CD4-positive, alpha-beta T cell treated with Interleukin-2 at 100 ng/mL for 4 hours (primary cell): ENCODE measurements at places on chromosomes 1 and 21.

DNA sequence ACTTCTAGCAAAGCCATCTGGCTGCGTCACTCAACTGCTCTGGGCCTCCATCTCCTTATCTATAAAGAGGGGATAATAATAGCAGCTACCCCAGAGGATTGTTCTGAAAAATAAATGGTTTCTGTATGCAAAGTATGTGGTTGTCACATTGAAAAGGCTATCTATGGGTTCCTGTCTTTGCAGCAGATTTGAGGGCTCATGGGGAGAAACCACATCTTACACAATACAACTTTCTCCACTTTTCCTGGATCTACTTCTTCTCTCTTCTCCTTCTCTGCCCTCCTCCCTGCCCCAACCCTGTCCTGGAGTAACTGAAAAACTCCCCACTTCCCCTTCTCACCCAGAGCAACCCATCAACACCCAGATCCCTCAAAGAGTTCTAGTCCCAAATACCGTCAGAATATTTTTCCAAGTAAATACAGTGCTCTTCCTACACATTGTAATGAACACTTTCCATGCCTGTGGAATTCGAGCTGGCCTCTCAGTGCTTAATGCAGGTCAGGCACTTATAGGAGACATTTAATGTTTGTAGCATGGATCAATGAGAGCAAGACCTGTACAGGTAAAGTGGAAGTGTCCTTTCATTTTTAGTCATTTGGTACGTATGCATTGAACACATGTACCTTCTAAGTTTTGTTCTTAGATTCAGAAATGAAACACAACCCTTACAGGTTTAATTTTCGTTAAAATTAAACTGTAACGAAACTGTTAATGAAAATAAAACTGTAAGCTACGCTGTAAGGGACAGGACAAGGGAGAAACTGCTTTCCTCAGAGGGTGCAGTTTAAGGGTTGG, 131.9 kb downstream of the AK5 start:
- DNase-seq = no peak

GRCh38 chr1:183234660-183235476, 48.8 kb downstream of the LAMC2 start:
- DNase-seq = no peak

- DNase-seq = no peak
These were observed 11.8 kb downstream of the SIM2 start for GRCh38 chr21:36710729-36711048.

DNA sequence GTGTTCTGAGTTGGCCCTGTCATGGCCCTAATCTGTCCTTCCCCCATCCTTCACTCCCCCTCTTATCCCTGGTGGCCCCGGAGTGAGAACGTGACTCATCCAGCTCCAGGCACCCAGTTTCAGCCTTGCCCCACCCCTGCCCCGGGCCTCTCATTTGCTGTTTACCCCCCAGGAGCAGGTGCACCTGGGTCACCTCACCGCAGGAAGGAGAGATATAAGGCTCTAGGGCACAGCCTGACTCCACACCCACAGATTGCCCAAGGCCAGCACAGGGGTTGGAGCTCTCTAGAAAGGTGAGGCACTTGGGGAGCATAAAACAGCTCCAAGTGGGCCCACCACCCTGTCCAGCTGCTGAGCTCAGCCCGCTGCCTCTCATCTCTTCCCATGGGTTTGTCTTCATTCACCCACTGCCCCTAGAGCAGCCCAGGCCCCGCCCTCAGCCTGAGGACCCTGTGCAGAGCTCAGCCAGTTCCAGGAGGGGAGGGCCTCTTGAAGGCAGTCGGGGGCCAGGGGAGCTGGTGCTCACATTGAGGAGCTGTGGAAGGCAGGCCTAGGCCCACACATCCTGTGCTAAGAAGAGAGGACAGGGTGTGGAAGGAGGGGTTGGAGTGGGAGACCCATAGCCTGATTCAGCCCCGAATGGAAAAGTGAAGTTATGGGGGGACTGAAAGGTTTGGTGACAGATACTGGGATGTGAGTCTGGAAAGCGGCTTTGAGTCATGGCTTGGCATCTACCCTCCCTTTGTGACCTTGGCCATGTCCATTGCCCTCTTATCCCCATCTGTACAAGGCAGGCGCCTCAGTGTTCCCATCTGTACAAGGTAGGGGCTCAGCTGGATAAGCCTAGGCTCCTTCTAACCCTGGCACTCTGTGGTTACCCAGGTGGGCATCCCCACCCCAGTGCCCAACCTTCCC, 16.1 kb upstream of the GPR37L1 start:
- DNase-seq = no peak

- no peak for DNase-seq
These were observed 16.2 kb upstream of the PDXK start for GRCh38 chr21:43702785-43703034.

- peak; percentile 7 for DNase-seq
These were observed 517 bp downstream of the IPO13 start for GRCh38 chr1:43947061-43947873.

GRCh38 chr1:34842952-34843371, 16.6 kb downstream of the SMIM12 start:
- no peak for DNase-seq
